ENCODE measurements at places on chromosomes 16 and 17.

GRCh38 chr16:70254180-70254964 is 2.6 kb upstream of the EXOSC6 start:
- DNase-seq = no peak

- no peak for DNase-seq
These were observed 13.4 kb upstream of the TAOK1 start for GRCh38 chr17:29376667-29377270.

- no peak for DNase-seq
These were observed 428 bp downstream of the SGSM2 start for GRCh38 chr17:2337544-2338314.

- no peak for DNase-seq
These were observed 333.0 kb upstream of the EEF2KMT start for GRCh38 chr16:5430598-5430997.

DNA sequence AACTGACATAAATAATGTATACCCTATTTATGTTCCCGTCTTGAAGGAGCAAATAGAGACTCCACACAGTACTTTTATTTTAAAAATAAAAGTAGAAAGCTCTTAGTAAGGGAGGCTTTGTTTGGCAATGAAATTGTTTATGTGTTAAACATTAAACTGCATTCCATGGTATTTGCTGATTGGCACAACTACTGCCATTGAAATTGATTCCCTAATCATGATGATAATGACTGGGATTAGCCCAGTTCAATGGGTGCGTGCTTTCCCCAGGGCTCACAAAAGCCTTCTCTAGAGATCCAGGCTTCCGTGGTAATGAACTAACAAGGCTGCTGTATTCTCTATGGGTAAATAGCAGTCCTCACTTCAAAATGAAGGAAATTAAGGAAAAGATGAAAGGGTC is 67.5 kb downstream of the GPRC5B start:
- DNase-seq = no peak

GRCh38 chr17:50972577-50972976 is 106.4 kb upstream of the TOB1 start:
- DNase-seq = no peak

GRCh38 chr17:50261051-50261915 is 13.0 kb upstream of the TMEM92 start:
- no peak for DNase-seq
